ENCODE measurements at places on chromosomes 5 and 9. TPM values are rescaled to one million over a fixed set of nuclear protein-coding genes. Genes with fewer than 3 reads are reported as not detected.

The BDP1 gene
- 30.3 TPM for total RNA-seq

GRCh38 chr9:136793086-136793946 is 2.2 kb downstream of the TMEM141 start:
- DNase-seq = no peak

DNA sequence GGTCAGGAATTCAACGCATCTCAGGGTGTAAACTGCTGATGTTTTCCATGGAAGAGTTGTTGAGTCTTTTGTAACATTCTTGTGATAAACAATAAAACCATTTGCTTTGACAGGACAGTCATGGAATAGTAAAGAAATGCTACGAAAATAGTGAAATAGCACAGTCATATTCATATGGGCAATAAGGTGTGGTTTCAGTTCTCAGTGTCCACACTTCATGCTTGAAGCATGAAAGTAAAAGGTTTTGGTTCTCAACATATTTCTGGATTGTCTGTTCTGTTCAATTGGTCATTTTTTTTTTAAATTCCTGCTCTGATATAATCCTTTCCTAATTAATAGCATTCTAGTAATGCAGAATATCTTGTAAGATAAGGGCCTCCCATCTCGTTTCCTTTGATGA is 467.6 kb upstream of the ZNF608 start:
- no peak for DNase-seq

The MCIDAS gene
- total RNA-seq = 0.48 TPM

DNA sequence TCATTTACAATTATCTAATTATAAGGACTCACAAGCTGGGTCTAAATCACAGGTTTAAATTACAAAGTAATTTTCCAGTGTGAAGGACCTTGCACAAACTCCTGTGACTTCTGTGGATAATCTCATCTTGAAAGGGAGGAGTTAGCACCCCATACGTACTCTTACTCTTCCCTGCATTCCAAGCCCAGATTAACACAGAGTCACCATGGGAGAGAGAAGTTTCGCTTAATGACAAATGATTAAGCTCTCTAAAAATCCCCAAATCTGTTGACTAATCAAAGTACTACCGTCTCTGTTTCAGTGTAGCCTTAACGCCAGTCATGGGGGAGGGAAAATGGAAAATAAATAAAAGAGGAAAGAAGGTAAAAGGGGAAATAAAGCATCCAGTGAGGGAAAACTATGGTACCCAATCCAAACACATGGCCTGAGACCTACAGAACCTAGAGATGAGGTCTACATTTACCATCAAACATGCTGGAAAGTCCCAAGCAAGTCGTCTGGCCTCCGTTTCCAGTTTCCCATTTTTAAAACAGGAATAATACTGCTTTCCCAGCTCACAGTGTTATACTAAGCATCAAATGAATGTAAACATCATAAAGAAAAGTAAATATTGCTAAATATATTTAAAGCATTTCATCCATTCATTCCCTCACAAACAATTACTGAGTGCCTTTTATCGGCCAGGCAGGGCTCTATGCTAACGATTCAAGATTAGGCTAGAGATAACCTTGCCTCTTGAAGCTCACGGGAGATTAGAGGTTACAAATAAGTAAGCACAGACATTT is 63.2 kb downstream of the PCA3 start:
- no peak for DNase-seq

The GZMA gene
- total RNA-seq = 4.2 TPM

DNA sequence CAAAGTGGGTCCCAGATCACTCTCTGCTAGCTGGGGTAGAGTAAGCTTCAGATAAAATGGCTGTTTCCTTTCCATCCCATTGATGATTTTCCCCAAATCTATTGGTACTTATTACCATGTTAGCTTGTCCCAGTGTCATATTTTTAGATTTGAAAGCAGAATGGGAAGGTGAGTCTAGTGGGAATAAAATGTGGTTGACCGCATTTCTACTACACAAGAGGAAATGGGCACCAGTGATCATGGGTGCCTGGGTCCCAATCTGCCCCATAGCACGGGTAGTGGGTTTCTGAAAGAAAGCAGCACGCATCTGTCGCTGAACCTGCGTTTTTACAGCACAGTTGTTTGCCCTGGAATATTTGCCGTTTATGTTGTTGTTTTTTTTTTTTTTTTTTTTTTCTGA is 20.1 kb downstream of the DAPK1 start:
- no peak for DNase-seq

- DNase-seq = peak; percentile 52
Observed at GRCh38 chr9:128124873-128125579, 2.5 kb downstream of the PTGES2 start.

DNA sequence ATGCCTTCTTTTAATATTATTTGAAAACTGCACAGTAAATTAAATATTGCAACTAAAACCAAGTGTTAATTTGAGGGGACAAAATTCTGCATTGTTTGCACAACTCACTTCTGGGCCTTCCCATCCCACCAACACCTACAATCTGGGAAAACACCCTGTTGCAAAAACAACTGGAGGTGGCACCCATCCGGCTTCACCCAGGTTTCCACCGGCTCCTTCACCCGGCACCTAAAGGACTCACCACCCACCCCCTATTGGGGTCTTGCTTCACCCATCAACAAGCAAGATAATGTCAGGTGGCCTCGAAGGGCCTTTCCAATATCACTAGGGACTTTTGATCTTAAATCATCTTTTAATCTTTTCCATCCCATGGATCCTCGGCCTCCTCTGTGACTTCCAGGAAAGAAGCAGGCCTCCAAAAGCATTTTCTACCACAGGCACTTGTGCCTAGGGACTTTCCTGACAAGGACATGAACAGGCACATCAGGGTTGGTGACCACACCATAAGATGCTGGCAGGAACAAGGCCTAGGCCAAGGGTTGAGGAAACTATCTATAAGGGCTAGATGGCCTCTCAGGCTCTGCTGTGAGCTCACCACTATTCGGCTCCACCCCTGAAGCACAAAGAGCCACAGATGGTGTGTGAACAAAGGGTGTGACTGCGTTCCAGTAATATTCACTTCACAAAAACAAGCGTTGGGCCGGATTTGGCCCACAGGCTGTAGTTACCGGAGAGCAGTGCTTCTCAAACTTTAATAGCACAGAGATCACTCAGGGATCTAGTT is 205.1 kb downstream of the AUH start:
- no peak for DNase-seq

The ZFP2 gene
- total RNA-seq = 0.86 TPM

- peak; percentile 20 for DNase-seq
Observed at GRCh38 chr9:121299467-121300282, 31.7 kb downstream of the GSN start.

The ECM2 gene
- total RNA-seq = not detected

- peak; percentile 40 for DNase-seq
Observed at GRCh38 chr9:114371973-114372917, 15.5 kb downstream of the AKNA start.

GRCh38 chr9:70083429-70083828 is 39.8 kb downstream of the MAMDC2 start:
- DNase-seq = no peak

GRCh38 chr5:151798674-151799073 is 26.9 kb downstream of the G3BP1 start:
- no peak for DNase-seq

DNA sequence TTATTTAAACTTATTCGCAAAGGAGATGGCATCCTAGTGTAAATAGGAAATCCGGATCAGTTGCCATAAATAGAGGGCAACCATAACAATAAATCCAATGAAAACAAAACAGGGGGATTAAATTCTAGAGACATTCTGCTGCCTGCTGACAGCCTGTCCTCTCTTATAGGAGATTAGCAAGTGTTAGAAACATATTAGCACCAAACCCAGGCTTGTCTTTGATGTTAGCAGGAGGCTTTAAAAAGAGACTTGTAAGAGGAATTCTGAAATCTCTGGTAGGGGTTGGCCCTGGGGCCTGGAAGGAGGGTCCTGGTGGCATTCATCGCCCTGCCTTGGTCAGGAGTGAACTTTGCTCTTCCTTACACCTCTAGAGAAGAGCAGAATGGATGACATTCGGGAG is 21.6 kb downstream of the NDST1 start:
- no peak for DNase-seq

The ARSI gene
- total RNA-seq = not detected

- no peak for DNase-seq
Observed at GRCh38 chr9:2780846-2781245, 63.0 kb downstream of the PUM3 start.

DNA sequence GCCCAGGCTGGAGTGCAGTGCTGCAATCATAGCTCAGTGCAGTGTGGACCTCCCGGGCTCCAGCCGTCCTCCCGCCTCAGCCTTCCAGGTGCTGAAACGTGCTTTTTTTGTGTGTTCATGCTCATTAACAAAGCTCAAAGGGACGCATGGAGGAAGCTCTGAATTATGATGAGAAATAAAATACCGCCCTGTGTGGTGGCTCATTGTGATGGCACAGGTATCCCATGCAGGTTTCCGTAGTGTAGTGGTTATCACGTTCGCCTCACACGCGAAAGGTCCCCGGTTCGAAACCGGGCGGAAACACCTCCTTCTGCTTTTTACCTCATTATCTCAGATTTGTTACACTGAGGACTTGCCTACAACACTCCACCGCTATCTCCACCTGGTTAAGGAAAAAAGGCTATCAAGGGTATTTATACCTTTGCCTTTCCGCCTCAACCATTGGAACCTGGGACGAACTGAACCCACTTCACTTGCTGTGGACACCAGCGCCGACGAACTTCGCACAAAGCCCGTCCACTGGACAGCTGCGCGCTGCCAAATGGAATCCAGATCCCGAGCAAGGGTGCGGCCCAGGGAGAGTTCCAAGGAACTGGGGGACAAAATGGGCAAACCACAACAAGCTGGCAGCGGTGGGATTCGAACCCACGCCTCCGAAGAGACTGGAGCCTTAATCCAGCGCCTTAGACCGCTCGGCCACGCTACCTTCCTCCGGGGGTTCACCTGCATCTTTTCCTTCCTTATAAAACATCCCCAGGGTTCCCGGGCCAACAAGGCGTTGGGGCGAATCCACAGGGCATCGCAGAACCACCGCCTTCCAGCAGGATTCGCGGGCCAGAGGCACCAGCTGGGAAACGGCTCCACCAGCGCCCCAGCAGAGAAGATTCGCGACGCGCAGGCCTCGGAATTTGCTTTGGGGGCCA is 26.3 kb downstream of the OR2V2 start:
- peak; percentile 74 for DNase-seq

The ZNF883 gene
- 0.49 TPM for total RNA-seq

DNA sequence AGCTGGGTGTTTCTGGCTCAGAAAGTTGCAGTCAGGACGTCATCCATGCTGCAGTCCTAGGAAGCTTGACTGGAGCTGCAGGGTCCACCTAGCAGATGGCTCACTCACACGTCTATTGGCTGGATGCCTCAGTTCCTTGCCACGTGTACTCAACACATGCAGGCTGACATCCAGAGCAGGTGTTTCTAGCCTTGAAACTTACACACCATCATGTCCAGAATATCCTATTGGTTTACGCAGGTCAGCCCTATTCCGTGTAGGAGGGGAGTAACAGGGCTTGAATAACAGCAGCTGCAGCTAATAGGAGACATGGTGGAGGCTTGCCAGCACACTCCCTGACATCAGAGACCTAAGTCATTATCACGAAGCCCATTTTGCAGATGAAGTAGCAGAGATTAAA is 473.5 kb downstream of the ACTL7B start:
- no peak for DNase-seq

- no peak for DNase-seq
Observed at GRCh38 chr5:150764530-150764929, 5.7 kb upstream of the DCTN4 start.

DNA sequence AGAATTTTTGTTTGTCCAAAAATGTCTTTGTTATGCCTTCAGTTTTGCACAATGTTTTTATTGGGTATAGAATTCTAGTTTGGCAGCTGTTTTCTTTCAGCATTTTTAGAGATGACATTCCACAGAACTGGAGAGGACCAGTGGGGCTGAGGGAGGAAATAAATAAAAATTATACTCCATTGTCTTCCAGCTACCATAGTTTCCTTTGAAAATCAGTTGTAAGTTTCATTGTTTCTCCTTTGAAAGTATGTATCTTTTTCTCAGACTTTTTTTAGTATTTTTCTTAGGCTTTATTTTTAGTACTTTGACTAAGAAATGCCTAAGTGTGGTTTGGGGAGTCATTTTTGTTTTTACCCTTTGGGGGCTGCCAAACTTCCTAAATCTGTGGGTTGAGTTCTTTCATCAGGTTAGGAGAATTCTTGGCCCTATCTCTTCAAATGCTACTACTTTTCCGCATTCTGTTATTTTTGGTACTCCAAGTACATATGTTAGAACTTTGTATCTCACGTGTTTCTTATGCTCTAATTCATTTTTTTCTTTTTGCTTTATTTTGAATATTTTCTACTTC is 15.2 kb upstream of the FBLL1 start:
- DNase-seq = no peak

The ZBED3 gene
- total RNA-seq = 11.4 TPM

DNA sequence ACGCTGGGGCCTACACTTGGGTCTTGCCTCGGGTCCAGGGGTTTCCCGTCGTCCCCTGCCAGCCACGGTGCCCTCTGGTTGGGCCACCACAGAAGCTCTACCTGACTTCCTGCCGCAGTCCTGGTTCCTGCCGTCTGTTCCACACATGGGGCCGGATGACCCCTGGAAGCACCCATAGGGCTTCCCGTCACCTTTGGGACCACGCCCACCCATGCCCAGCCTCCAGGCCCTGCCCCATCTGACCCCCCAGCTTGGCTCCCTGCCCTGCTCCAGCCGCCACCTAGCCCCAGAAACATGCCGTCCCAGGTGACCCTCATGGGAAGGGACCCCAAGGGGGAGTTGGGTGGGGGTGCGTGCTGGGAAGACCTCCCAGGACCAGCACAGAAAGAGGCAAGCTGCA is 13.7 kb downstream of the MRPL36 start:
- no peak for DNase-seq

The SLC25A48 gene
- total RNA-seq = not detected

DNA sequence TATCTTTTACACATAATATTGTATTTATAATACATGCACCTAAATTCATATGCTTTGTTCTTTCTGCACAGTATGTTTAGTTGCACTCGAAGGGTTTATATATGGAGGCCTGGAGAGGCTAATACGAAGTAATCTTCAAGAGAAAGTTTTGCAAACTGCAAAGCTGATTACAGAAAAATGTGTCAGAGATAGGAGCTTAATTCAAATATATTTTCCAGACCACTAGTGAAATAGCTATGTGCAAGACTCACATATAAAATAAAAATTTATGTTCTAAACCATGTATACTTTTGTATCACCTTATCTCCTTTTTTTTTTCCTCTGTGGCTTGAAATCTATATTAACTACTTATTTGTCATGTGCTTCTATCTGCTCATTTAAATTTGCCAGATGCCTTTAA is 313.8 kb downstream of the EFNA5 start:
- DNase-seq = no peak

GRCh38 chr9:101995231-101995630 is 256.8 kb upstream of the GRIN3A start:
- no peak for DNase-seq

DNA sequence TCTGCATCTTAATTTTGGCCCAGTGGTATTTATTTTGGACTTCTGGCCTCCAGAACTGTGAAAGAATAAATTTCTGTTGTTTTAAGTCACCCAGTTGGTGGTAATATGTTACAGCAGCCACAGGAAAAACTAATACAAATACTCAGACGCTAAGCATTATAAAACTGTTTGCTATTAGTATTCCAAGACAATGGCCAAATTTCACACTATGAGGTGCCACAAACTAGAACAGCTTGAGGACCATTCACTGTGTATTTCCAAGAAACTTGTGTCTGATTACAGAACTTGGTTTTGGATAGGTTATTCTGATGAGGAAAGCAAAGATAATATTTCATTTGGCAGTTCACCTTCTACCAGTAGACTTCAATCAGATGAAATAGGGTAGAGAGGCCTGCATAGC is 16.3 kb upstream of the ISOC1 start:
- DNase-seq = no peak

The PCAT7 gene
- total RNA-seq = not detected

GRCh38 chr5:171840711-171841522 is 55.3 kb downstream of the SMIM23 start:
- no peak for DNase-seq

GRCh38 chr5:141781910-141782309 is 96.3 kb downstream of the PCDH1 start:
- DNase-seq = no peak

All from activated T-cell treated with anti-CD3 and anti-CD28 coated beads, Interleukin-2, amount 50 U/mL, for 72 hours (primary cell).